ENCODE measurements at places on chromosomes 16 and 17. TPM values are rescaled to one million over a fixed set of nuclear protein-coding genes. Genes with fewer than 3 reads are reported as not detected.

SOX9 gene
- 20.6 TPM for total RNA-seq

DNA sequence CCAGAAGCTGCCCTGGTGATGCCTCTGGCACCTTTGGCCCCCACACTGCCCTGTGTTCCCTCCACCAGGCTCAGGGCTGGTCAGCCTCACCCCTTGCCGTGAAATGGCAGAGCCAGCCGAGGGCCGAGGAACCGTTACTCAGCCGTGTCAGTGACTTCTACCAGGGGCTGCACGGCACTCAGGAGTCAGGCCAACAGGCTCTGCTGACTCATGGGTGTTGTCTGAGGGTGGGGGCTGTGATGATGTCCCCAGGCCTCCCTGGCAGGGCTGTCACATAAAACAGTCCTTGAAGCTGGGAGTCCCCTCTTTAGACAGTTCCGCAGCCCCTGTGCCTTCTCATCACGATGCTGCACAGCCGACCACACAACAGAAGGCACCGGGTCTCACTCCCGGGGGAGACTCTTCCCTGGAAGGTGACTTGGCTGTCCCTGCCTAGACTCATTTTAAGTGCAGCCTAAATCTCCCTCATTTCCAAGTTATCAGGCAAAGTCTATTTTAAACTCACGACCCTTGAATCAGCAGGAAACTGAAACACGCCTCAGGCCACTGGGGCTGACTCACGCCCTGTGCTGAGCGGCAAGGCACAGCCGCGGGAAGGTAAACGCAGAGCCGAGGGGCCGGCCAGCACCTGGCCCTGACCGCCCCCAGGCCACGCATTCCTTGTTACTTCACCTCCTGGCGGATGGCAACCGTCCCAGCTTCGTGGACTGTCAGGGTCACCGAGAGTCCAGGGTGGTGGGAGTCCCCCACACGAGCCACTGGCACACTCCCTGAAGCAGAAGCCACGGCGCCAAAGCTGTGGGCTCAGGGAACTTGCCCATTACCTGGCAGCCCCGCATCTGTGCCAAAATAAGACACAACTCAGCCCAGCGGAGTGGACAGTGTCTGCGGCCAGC lies 102.6 kb downstream of the ZNF778 start:
- peak overlapping the region; percentile 88 for H3K27ac ChIP-seq
- peak overlapping the region; percentile 23 for H3K4me3 ChIP-seq
- peak; percentile 77 for DNase-seq
- H3K4me1 ChIP-seq = peaks cover 4% of the 10 kb centered on the region
- no peaks in the 10 kb centered on the region for H3K36me3 ChIP-seq
- no peaks in the 10 kb centered on the region for H3K27me3 ChIP-seq

DNA sequence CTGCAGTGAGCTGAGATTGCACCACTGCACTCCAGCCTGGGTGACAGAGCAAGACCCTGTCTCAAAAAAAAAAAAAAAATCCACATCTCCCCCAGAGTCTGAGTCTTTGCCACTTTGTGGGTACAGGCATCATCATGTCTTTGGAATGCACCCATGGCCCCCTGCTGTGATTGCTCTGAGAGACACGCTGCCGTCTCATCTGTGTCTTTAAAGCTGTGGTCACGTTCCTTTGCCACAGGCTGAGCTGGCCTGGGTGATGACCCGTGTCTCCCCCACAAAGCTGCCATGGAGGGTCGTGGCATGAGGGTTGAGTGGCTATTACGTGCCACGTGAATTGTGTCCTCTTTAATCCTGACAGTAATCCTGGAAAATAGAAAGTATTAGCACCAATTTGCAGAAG lies 20.2 kb downstream of the CRISPLD2 start:
- no peak for DNase-seq
- H3K36me3 ChIP-seq = peaks cover 30% of the 10 kb centered on the region
- no peaks in the 10 kb centered on the region for H3K27me3 ChIP-seq
- H3K27ac ChIP-seq = no peak overlapping the region
- peaks cover 56% of the 10 kb centered on the region for H3K4me1 ChIP-seq
- no peak overlapping the region for H3K4me3 ChIP-seq

TMEM94 gene
- total RNA-seq = 56.3 TPM

DNA sequence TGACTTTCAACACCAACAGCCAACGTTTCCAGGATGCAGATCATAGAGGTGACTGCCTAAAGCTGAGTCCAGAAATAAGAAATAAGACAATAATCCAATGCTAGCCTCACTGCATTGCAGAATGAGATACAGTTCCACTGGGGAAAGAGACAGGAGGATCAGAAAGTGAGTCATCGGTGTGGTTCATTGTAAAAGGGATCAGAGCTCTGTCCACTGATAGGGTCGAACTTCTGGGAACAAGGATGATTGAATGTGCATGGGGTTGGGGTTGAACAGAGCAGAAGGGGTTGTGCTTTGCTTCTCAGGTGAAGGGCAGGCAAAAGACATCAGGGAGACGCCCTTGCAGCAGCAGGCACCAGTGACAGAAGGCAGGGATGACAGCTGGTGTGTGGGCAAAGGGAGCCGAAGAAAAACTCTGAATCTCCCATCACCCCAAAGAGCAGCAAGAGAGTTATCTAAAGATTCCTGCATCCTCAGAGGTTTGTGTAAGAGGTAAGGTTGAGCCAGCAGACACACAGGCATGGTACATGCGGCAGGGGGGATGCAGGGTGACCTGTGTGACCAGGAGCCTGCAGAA lies 16.4 kb downstream of the CLEC10A start:
- no peaks in the 10 kb centered on the region for H3K36me3 ChIP-seq
- no peak for DNase-seq
- H3K27ac ChIP-seq = no peak overlapping the region
- no peak overlapping the region for H3K4me3 ChIP-seq
- H3K4me1 ChIP-seq = no peaks in the 10 kb centered on the region
- H3K27me3 ChIP-seq = no peaks in the 10 kb centered on the region

GRCh38 chr16:57950382-57950781 lies 20.5 kb downstream of the CNGB1 start:
- no peaks in the 10 kb centered on the region for H3K36me3 ChIP-seq
- H3K4me3 ChIP-seq = no peak overlapping the region
- no peaks in the 10 kb centered on the region for H3K4me1 ChIP-seq
- DNase-seq = no peak
- H3K27me3 ChIP-seq = no peaks in the 10 kb centered on the region

GRAPL gene
- not detected for total RNA-seq

GPR142 gene
- not detected for total RNA-seq

NPIPA7 gene
- total RNA-seq = 3.6 TPM

DNA sequence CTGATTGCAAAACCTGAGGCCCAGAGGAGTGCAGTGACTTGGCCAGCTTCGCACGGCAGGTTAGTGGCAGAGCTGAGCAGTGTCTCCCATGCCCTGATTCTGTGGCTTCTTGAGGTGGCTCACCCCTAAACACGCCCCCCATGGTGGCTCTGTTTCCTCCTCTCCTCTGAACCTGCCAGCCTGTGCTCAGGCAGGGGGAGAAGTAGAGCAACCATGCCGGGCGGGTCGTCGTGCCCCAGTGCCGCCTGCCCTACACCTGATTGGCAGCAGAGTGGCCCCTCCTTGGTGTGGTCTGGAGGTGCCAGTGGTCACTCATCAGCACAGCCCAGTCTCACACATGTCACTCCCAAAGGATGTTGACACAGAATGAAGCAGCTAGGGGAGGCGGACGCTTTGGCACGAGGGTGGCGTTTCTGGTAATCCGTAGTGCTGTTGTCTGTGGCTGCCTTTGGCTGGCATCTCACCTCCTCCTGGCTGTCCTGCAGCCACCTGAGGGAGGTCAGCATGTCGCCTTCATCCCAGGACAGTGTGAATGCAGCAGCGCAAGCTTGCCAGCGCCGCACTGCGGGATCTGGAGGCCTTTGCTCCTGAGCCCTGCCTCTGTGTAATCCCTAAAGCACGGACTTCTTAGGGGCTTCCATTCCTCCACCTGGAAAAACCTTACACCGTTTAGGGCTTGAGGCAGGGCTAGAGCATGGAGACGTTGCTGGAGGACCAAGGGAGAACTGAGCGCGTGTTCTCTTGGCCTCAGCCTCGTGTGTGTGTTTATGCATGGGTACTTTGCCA lies 294.7 kb downstream of the SEC14L1 start:
- H3K4me3 ChIP-seq = no peak overlapping the region
- no peak for DNase-seq
- no peak overlapping the region for H3K27ac ChIP-seq

DNA sequence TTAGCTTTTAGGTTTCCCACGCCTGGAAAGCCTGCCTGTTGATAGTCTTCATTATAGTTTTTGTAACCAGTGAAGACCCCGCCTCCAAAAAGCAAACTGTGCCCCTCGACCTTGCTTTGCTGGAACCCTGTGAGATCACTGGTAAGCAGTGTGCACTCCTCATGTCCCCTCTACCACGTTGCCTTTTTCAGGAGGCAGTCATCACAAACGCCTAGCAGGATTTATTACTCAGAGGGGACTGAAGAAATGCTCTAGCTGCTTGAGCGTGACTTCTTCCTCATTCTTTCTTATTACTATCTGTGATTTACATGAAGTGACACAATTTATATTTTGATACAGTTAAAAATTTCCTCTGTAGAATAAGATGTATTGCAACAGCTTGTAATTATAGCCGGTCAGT lies 6.5 kb upstream of the KRTAP3-1 start:
- no peaks in the 10 kb centered on the region for H3K27me3 ChIP-seq
- no peak for DNase-seq
- no peaks in the 10 kb centered on the region for H3K4me1 ChIP-seq
- H3K36me3 ChIP-seq = no peaks in the 10 kb centered on the region
- H3K4me3 ChIP-seq = no peak overlapping the region
- no peak overlapping the region for H3K27ac ChIP-seq

DNA sequence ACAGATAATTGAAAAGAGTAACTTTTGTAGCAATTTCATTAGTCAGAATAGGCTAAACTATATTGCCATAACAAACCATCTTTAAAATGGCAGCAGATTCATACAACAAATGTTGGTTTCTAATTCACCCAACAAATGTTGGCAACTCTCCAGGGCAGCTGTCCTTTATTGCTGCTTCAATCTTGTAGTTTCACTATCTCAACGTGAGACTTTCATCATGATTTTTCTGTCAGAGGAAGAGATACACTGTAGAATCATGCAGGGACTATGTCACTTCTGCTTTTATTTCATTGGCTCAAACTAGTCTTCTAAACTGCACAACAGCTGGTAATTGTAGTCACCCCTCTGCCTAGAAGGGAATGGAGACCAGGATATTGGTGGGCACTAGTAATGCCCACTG lies 174.2 kb downstream of the TANC2 start:
- no peaks in the 10 kb centered on the region for H3K27me3 ChIP-seq
- no peaks in the 10 kb centered on the region for H3K36me3 ChIP-seq
- H3K4me3 ChIP-seq = no peak overlapping the region
- H3K4me1 ChIP-seq = no peaks in the 10 kb centered on the region
- DNase-seq = no peak
- no peak overlapping the region for H3K27ac ChIP-seq

CLDN7 gene
- total RNA-seq = 2.3 TPM

All from right atrium auricular region (tissue), 2 donors.